ENCODE measurements at places on chromosomes 4 and X.

GRCh38 chr4:39626261-39626660 is 12.4 kb downstream of the SMIM14 start:
- DNase-seq: no peak

DNA sequence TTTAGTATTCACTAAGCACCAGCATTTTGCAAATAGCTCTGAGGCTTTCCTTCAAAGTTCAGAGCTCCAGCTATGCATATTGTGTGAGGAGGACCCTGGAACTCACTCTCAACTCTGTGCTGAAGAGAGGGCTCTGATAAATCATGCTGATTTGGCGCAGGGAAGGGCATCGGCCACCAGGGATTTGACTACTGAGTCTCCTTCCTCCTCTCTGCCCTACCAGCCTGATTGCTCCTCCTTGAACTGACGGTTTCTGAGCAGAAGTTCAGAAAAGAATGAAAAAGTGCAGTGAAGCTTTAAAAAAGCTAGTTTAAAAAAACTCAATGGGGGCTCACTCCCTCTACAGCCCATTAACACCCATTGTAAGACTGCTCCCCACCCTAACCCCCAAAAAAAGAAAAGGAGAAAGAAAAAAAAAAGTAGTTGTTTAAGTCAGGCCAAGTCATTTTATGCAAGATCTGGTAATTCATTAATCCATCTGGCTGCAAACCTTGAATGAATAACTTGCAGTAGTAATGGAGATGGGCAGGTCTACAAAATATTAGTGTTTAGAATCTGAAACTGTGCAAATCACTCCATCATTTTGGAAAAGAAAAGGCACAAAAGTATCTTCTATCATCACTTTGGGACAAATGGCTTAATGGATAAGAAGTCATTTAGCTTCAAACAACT is 13.3 kb downstream of the PPARGC1A start:
- DNase-seq: no peak

- peak; percentile 95 for DNase-seq
Observed at GRCh38 chr4:24770032-24770584, 25.3 kb upstream of the SOD3 start.

GRCh38 chr4:19074036-19074435 is 1052.5 kb upstream of the LCORL start:
- DNase-seq: no peak

GRCh38 chrX:21946925-21947641 is 6.6 kb downstream of the SMS start:
- DNase-seq: peak; percentile 71

- DNase-seq: no peak
Observed at GRCh38 chr4:150625033-150625432, 43.1 kb downstream of the MAB21L2 start.

- DNase-seq: peak; percentile 11
Observed at GRCh38 chr4:152265149-152265621, 270.7 kb downstream of the FBXW7 start.

- no peak for DNase-seq
Observed at GRCh38 chr4:176441594-176441993, 121.8 kb downstream of the SPCS3 start.

DNA sequence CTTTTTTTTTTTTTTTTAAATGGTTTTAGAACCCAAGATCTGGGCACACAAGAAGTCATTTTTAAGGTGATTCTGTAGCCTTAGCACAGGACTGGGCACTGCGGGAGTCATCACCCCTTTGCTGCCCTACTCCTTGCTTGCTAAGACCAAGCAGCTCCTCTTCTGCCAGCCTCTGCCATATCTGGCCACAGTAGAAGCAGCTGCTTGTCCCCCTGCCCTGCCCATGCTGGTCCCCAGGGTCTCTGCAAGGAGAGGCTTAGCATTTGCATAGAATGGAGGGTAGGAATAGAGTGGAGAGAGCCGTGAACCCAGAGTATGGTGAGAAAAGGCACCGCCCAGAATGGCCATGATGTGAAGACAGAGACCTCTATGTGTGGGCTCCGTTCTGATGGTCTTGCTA is 109.3 kb downstream of the ADRA2C start:
- DNase-seq: no peak

- no peak for DNase-seq
Observed at GRCh38 chr4:179755322-179755721, 2313.1 kb upstream of the AGA start.

GRCh38 chr4:6733358-6734164 is 17.6 kb downstream of the BLOC1S4 start:
- no peak for DNase-seq

DNA sequence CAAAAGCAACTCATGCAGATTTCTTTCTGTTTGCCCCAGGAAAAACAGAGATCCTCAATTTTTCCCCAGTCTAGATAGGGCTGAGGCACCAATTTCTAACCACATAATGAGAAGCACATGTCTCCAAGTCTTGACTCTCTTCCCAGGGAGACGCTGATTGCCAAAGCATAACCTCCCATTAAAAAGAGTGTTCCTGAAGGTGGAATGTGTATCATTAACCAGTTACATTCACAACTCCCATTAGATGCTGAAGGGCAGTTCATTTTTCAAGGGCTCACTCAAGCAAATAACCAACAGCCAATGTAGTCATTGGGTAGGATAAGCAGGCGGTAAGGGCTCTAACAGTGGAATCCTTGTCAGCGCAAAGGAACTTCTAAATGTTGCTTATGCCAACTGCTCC is 27.5 kb downstream of the TMEM47 start:
- peak; percentile 74 for DNase-seq

DNA sequence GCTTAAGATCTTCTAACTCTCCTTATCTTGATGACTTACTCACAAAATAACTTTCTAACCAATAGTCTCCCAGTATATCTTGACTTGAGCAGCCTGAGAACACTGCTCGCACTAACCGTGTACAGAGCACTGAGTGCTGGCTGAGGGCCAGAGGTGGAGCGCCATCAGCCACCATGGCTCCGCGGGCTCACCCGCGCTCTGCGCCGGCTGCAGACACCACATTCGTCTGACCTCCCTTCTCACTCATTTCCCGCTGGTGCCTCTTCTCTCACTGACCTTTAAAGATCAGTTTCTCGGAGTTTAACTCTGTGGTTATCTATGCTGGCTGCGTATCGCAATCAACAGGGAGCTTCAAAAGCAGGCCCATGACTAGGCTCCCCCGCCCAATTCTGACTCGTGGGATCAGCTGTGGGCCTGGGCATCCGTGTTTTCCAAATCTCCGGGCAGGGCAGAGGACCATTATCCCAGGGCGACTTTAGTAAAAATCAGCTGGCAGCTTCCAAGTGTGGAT is 78.6 kb downstream of the HAUS3 start:
- DNase-seq: no peak

- peak; percentile 87 for DNase-seq
Observed at GRCh38 chrX:68936608-68937007, 107.8 kb downstream of the EFNB1 start.

- peak; percentile 93 for DNase-seq
Observed at GRCh38 chr4:60724623-60725022, 475.5 kb upstream of the ADGRL3 start.
